ENCODE measurements at places on chromosomes 11 and 22.

- no peak for DNase-seq
These were observed 44.7 kb downstream of the BIRC2 start for GRCh38 chr11:102391549-102392237.

DNA sequence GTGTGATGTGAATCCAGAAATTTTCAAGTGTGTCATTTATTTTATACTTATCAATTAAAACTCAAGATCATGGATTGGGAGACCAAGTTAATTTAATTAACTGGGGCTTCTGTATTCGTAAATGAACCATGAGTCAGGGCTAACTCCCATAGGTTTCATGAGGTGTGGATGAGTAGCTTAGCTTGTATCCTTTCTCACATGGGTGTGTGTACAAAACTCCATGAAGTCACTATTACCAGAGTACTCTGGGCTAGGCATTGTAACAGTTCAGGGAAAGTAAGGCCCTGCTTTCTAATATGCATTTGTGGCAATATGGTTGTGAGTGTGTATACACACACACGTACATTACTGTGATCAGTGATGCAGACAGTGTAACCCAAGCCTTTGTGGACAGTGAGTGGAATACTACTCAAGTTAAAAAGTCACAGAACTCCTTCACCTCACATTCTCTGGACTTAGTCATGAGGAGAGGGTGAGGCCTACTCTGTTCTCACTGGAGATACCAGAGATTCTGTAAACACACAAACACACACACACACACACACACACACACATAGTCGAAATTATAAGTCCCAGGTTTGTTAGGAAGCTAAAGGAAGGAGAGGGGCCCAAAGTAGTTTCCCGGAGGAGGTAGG lies 3.5 kb downstream of the CNTF start:
- DNase-seq, result no peak

DNA sequence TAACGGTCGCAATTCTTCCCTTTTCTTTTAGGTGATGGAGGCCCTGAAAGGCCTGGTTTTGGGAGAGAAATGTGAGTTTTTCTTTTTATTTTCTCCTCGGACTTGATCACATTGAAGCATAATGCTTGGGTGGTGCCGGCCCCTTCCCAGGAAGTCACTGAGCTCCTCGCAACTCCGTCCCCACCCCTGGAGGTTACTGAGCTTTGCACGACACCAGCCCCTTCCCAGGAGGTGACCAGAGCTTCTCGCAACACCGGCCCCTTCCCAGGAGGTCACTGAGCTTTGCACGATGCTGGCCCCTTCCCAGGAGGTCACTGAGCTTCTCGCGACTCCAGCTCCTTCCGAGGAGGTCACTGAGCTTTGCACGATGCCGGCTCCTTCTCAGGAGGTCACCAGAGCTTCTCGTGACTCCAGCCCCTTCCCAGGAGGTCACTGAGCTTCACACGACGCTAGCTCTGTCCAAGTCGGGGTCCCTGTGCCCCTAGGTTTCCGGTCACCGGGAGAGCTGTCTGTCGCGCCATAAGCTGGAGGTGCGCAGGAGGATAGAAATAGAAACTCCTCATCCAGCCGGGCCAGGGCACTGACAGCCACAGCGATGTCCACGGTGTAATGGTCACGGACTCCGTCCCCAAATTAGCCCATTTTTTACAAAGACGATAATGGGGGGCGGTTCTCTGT lies 586.4 kb downstream of the BRD1 start:
- DNase-seq, result no peak

GRCh38 chr11:19992162-19992561 lies 168.1 kb downstream of the DBX1 start:
- DNase-seq, result no peak

GRCh38 chr11:18315893-18316292 lies 6.0 kb downstream of the HPS5 start:
- DNase-seq, result no peak

DNA sequence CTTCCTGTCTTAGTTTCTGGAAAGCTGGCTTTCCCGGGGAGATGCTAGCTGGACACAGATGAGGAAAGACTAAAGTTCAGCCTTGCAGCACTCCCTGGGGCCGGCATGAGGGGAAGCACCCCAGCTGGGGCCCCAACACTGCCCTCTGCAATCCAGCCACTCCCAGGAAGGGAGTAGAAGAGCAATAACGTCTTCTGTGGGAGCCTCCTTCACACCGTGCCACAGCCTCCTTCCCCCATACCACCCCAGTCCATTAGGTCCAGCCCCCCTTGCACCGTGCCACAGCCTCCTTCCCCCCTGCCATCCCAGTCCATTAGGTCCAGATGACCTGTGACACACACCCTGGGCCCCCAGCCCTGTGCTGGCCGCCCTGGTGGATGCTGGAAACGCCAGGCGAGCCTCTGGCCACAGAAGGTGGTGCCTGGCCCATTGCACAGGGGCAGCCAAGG lies 44.1 kb upstream of the PRDM11 start:
- no peak for DNase-seq

- DNase-seq, result peak; percentile 19
These were observed 66.5 kb downstream of the GGTLC2 start for GRCh38 chr22:22710719-22711531.

GRCh38 chr22:24161909-24162308 lies 19.4 kb upstream of the SUSD2 start:
- DNase-seq, result no peak

DNA sequence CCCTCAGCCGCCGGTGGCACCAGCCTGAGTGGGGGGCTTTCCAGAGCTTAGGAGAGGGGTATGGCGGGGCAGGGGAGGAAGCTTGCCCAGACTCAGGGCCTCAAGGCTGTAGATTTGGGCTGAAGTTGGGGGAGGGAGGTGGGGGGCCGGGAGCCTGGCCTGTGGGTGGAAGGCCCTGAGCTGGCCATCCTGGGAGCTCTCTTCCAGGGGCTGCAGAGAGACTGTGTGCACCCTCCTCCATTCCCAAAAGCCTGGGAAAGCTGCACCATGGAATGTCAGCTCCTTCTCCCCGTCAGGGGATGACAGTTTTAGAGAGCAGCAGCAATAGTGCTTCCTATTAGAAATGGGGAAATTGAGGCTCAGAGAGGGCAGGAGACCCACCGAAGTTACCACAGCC lies 1.0 kb downstream of the SYT12 start:
- no peak for DNase-seq

DNA sequence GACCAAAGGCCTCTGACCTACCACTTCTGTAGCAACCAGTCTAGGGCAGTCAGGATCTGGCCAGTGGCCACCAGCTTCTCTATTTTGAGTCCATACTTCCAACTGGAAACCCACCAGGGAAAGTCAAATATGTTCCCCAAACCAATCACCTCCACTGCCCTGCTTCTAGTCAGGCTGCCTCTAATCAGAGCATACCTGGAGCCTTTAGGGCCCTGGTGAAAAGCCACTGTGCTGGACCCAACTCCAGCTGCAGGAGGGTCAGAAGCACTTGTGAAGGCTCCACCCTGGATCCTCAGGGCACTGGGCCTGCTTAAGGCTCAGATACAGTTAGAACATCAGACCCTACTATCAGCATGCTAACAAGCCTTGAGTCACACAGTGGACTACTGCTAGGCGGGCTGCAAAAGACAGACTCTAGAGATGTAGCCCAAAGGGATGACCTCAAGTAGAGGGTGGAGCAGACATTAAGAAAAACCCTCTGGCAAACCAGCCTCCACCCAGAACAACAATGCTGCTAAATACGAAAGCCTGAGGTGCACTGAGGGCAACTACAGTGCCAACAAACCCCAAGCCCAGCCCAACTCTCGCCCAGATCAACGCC lies 69.2 kb downstream of the DGCR2 start:
- no peak for DNase-seq

GRCh38 chr22:39197578-39197977 lies 45.1 kb upstream of the CBX7 start:
- DNase-seq, result no peak

GRCh38 chr11:8707541-8708191 lies 25.1 kb downstream of the RPL27A start:
- no peak for DNase-seq

GRCh38 chr22:48605856-48606481 lies 1221.7 kb downstream of the BRD1 start:
- DNase-seq, result no peak

DNA sequence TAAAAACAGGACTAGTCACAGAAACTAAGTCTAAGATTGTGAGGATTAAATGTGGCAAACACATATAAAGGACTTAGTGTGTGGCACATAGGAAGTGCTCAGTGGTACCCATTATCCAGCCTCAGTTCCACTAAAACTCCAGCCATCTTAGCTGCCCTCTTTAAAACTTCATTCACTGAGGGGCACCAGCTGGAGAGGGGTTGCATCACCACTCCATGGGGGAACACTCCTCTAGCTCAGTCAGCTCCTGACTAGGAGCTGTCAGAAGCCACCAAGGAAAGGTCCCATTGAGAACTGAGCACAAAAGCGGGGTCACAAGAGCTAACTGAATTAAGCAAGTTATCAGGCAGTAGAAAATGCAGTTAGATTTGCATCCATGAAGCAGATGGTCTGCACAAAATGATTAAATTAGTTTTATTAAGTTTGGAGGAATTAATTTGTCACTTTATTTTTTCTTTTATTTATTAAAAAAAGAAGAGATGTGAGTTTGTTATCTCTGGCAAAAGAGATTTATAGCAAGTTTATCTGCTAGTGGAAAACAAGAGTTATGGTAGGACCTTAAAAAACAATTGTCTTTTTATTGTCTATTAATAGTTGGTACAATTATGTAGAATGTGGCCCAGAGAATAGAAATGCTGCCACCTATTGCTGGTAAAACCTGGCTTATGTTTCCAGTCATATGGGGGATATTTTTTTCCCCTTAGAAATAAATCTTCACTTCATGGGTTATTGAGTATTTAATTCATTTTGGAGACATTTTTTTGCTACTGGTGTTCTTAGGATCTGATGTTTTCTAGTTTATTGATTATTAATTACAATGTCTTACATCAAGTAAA lies 95.7 kb downstream of the NAV2 start:
- no peak for DNase-seq

DNA sequence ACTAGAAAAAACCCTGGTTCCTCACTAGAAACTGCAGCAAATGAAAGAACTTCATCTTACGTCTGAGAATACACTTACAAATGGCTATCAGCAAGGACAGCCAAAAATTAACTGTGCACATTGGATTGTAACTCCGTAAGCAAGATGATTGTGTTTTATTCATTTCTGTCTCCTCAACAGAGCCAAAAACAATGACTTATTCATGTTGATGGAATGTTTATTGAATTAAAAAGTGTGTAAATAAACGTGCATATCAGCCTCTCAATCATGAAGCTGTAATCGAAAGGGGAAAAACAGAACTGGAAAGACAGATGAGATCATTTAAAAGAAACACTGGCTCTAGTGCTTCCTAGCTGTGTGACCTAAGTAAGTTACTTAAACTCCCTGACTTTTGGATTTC lies 307.5 kb upstream of the ZC3H12C start:
- no peak for DNase-seq

GRCh38 chr11:74169738-74170458 lies 904 bp downstream of the C2CD3 start:
- no peak for DNase-seq

DNA sequence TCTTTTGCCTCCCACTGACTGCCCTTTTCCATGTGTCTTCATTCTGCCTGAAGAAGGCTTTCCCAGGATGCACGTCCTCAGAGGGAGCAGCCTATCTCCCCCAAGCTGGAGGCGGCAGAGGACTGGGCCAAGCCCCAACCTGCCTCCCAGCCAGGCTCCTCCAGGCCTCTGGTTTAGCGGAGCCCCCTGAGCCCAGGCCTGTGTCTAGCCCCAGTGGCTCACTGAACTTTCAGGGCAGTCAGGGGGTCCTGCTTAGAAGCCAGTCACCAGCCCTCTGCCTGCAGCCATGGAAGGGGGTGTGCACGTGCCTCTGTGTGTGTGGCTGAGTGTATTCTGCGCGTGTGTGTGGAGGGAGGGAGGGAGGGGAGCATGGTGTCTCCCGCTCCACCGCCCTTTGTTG lies 10.4 kb upstream of the GRK2 start:
- DNase-seq, result no peak

DNA sequence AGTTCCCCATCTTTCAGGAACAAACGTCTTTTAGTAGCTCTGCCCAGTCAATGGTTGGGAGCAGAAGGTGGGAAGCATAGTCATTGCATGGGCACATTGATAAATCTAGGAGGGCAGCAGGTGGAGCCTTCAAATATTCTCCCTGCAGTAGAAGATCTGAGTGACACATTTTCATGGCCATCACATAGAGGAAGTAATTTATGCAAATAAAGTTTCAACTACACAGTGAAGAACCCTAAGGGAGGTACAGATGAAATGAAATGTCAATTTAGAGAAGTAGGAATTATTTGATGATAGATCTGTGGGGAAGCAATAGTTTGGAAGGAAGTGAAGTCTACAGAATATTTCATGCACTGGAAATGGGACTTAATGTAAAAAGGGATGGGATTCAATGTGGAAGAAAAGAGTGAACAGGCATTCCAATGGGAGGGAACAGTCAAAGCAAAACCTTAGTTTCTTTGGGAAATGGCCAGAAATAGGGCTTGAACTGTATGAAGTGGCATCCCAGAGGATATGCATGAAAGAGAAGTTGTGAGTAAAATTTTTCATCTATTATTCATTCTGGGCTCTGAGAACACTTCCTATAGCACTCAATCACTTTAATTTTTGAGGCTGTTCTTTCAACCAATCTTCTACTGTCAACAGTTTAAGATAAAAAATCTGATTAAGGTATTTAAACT lies 256.2 kb upstream of the LUZP2 start:
- DNase-seq, result no peak

- no peak for DNase-seq
These were observed 89.0 kb downstream of the RELT start for GRCh38 chr11:73465023-73465675.

DNA sequence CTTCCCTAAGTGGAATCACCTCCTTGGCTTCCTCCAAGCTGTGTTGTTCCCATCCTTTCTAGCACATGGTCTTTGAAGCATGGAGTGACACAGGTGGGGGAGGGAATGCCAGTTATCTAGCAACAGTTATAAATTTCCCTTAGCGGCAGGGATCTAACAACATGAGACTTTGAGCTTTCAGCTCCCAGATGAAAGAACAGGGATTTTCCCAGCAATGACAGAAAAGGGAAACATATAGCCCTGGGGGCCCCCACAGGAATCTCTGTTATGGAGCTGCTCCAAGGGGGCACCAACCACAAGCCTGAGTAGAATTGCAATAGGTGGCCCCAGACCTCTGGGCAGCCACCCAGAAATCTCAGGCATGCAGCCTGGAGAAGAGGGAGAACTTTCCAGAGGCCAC lies 163.0 kb downstream of the GRIK4 start:
- no peak for DNase-seq

- no peak for DNase-seq
These were observed 18.5 kb upstream of the B4GALNT4 start for GRCh38 chr11:350723-351255.

GRCh38 chr11:40302669-40303068 lies 1156.8 kb downstream of the LRRC4C start:
- DNase-seq, result no peak

GRCh38 chr11:9855579-9856287 lies 191.9 kb downstream of the SWAP70 start:
- DNase-seq, result no peak
